Amygdala (tissue), 56 donors: ENCODE measurements at places on chromosomes 11 and 22.

GRCh38 chr11:111906680-111907079, 4.9 kb downstream of the CRYAB start:
- DNase-seq, result no peak

- no peak for DNase-seq
These were observed 610.5 kb downstream of the BUD13 start for GRCh38 chr11:116162086-116162885.

DNA sequence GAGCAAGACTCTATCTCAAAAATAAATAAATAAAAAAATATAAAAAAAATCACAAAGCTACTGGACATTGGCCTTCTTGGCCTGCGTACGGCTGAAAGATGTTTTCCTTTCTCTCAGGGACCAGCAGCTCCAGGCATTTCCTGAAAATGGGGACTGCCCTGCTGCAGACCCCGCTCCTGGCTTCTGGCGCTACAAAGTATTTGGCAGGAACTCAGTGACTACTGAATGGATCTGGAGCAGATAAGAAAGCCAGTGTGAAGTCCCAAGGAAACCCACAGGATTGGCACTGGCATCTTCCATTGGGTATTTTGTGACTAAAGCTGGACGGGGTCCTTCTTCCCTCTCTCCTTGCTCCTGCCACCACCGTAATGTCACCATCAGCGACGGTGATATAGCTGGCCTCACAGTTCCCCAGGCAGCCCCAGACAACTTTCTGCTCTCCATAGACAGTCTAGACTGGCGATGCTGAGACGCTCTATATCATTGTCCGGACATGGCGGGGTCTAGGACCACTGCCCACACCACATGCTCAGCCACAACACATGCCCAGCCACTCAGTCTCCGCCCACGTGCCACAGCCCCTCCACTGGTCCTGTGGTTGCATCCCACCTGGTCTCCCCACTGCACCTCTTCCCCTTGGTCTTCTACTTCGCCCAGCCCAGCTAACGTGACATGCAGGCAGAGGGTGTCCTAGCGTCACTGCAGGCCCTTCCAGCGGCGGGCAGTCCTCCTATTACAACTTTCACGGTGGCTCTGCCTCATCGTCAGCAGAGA, 22.7 kb upstream of the YPEL1 start:
- DNase-seq, result no peak

GRCh38 chr11:124195189-124195734, 12.1 kb downstream of the OR10D3 start:
- no peak for DNase-seq

- DNase-seq, result no peak
These were observed 25.6 kb upstream of the MMP12 start for GRCh38 chr11:102900346-102900745.

GRCh38 chr22:27877501-27877900, 41.6 kb downstream of the PITPNB start:
- no peak for DNase-seq

DNA sequence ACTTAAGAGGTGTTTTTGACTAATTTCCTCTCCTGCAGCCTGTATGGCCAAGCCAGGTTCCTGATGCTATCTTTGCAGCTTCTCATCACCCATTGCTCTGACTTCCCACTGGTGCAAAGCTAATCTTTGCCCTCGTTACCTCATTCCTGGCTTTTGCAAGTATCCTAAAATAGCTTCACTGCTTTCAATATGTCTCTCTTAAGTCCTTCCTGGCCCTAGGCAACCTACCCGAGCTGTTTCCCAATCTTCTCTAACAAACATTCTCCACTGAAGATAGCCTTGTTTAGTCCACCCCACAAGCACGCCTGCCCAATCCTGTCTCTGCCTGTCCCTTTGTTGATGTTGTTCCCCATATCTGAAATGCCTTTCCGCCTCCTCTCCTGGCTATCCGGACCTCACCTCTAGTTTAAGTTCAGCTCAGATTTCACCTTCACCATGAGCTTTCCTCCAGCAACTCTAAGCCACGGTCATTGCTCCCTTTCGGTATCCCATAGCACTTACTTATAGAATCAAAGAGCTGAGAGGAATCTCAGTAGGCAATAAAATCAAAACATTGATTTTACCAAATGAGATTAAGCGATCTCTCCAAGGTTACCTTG, 30.1 kb upstream of the CECR2 start:
- DNase-seq, result no peak

- no peak for DNase-seq
These were observed 58.6 kb downstream of the MAML2 start for GRCh38 chr11:96284401-96284800.

DNA sequence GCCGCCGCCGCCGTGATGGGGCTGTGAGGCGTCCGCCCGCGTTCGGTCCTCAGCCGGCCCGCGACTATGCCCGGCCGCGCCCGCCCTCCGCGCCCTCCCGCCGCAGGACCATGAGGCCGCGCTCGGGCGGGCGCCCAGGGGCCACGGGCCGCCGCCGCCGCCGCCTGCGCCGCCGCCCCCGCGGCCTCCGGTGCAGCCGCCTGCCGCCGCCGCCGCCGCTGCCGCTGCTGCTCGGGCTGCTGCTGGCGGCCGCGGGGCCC, 215 bp downstream of the ZNRF3 start:
- no peak for DNase-seq

GRCh38 chr11:47213950-47214565, 716 bp upstream of the DDB2 start:
- DNase-seq, result peak; percentile 88

GRCh38 chr22:50009765-50010675, 2.5 kb downstream of the IL17REL start:
- no peak for DNase-seq

DNA sequence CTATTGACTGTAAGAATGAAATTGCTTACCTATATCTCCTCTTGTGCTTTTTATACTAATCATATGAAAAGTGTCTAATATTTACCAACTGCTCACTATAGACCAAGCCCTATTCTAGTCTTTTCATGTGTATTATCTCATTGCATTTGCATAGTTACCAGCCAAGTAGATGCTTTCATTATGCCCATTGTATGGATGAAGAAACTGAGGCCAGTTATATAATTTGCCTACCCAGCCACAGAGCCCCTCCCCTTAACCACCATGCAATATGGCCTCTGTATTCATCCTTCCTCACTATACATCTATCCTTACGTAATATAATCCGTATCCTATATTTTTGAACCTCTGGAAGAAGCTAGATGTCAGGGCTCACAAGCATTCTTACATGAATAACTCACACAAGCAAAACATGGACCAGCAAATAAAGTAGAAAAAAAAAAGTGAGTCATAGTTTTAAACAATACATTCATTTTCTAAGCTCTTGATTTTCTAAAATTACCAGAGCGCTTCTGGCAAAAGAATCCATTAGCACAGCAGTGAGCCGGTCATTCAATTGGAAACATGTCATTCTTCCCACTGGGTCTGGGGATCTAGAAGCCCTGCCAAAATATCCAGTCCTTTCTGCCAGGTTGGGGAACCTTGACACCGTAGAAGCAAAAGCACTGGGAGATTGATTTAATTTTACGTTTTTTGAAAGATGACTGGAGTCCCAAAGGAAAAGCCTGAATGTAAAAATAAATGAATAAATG, 80.0 kb downstream of the C11orf91 start:
- no peak for DNase-seq

- no peak for DNase-seq
These were observed 1477.9 kb downstream of the TBC1D22A start for GRCh38 chr22:48240148-48240934.

DNA sequence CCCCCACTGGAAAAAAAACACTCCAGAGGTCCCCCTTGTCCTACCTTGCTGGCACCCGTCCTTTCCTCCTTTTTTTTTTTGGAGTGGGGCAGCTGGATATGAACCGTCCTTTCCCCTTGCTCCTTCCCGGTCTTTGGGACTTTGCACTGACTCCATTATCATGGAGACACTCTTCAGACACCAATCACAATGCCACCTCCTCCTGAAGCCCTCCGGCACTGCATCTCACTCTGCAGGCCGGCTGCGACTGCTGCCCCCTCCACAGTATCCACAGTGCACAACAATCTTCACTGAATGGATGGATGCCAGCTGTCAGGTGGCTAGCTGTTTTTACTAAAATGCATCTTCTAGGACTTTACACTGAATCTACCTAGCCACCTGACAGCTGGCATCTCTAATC, 12.7 kb upstream of the RGL4 start:
- DNase-seq, result no peak

DNA sequence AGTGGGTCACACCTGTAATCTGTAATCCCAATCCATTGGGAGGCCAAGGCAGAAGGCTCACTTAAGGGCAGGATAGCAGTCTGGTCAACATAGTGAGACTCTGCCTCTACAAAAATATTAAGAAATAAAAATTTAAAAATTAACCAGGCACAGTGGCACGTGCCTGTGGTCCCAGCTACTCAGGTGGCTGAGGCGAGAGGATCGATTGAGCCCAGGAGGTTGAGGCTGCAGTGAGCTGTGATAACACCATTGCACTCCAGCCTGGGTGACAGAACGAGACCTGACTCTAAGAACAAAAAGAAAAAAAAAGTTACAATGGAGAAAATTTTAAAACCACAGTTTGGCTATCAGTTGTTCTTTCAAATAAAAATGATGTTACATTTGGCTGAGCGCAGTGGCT, 13.4 kb upstream of the SYNGR1 start:
- DNase-seq, result no peak

DNA sequence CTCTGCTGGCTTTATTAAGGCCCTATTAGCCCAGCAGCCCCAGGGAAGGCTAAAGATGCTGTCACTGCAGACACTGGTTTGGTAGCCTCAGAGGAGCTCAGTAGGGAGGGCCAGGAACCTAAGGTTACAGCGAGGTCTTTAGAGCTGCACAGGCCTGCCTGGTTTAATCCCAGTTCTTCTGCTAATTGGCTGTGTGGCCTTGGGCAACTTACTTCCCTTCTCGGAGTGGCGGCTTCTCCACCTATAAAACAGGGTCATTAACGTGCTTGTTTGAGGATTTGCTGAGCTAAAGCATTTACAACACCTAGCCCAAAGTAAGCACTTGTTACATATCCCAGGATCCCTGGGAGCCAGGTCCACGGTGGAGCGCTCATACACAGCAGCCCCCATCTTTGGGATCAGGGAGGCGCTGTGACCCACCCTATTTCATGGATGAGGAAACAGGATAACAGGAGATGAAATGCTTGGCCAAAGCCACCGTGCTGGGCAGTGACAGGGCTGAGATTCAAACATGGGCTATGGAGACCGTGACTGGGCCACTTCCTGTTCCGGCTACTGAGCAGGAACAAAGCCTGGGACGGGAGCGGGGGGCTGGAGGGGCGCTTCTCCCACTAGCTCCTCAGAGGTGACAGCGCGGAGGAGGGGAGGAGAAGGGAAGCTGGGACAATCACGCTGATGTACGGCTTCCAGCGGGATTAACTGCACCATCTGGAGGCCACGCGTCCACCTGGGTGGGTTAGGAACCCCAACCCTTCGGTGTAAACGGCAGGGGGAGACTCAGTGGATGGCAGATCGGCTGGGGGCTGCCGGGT, 61.5 kb downstream of the IGLL1 start:
- no peak for DNase-seq

DNA sequence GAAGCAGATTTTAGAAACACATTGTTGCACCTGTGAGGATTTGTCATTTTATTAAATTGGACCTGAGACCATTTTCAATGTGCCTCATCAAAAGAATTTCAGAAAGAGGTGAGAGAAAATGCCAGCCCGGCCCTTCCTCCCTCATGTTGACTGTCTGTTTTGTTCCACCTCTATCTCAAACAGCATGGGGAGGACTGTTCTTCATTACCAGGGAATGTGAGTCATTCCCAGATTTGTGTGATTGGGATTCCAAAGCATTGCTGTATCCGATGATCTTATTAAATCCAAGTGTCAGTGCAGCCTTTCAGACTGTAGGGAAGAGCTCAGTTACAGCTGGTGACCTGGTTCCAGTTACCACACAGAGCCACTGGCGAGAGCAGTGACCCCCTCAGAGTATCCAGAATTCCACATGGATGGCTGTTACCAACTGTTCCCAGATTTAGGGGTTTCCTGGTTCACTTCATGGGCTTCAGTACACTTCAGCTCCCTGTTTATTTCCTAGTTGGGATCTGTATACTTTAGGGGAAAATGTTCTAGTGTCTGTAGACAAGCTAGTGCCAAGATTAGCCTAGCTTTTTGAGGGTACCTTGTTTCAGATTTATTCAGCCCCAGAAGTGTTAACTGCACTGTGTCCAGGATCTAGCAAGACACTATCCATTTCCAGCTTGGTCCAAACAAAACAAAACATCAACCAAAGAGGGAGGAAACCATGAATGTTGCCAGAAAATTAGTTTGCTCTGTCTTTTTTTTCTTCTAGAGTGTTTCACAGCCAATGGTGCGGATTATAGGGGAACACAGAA, 20.9 kb downstream of the KREMEN1 start:
- DNase-seq, result no peak

DNA sequence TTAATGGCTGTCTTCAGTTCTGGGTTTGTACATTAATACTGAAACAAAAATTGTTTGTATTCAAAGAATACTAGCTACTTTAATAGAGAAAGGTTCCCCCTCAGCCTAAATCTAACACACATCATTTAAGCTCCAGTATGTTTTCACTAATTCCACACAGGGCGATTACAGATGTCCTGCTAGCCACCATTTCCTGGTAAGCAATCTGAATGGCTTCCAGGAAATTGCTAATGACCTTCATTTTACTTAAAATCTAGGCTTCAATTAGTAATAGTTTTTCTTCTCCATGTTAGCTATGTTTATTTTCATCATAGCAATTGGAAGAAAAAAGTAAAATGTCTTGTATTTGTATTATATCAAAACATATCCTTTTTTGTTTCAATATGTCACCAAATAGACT, 132.8 kb downstream of the SOX6 start:
- DNase-seq, result no peak

GRCh38 chr11:119166368-119167076, 2.0 kb upstream of the NLRX1 start:
- DNase-seq, result no peak

- no peak for DNase-seq
These were observed 49.8 kb downstream of the FEZ1 start for GRCh38 chr11:125446279-125446678.

DNA sequence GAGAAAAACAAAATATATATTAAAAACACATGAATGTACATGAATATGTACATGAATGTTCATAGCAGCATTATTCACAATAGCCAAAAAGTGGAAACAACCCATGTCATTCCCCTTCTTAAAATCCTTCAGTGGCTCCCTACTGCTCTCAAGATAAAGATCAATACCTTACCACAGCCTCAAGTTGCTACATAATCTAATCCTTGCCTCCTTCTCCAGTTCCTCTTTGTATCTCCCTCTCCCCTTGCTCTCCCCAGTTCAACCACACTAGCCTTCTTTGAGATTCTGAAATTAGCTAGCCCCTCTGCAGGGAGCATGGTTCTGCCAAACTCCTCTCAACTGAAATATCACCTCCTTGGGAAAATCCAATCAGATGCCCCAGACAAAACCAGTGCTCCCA, 28.1 kb downstream of the MTMR2 start:
- no peak for DNase-seq

DNA sequence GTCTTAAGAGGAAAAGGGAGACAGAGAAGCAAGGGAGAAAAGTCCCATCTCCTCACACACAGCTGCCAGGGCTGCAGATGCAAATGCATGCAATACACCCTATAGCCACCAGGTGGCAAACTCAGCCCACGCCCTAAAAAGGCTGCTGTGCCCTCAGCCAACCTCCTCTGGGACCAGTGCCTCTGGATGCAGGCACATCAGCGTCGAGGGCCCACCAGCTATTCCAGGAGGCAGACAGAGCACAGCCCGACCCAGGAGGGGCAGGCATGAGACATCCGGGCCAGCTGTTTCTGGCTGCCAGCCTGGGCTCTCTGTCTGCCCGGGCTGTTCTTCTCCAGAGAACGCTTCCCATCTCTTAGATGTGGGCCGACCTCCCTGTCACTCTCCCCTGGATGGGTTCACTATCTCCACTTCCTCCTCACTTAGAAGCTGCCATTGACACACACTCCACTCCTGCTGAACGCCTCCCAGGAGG, 39.7 kb downstream of the TPBGL start:
- DNase-seq, result peak; percentile 90
